Activated naive CD8-positive, alpha-beta T cell treated with anti-CD3 and anti-CD28 coated beads for 36 hours (primary cell): ENCODE measurements at places on chromosomes 16 and 17. TPM values are rescaled to one million over a fixed set of nuclear protein-coding genes. Genes with fewer than 3 reads are reported as not detected.

DNA sequence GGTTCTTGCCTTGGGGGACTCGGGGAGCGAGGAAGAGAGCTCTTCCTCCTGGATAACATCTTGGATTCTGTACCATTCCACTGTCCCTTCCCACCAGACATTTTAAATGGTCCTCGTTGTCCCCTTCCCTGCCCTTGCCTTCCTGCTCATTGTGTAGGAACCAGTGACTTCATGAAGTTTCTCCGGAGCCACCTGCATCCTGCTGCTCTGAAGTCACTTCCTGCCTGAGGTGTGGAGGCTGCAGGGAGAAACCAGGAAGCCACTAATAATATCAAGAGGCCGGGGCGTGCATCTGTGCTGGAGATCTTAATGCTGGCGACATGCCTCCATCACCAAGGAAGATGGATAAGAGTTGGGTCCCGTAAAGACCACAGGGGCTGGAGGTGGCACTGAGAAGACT lies 6.2 kb upstream of the SLC16A13 start:
- peak overlapping the region; percentile 71 for H3K4me3 ChIP-seq
- no peaks in the 10 kb centered on the region for H3K27me3 ChIP-seq
- peak; percentile 54 for DNase-seq
- H3K4me1 ChIP-seq, result peaks cover 43% of the 10 kb centered on the region
- peak overlapping the region; percentile 81 for H3K27ac ChIP-seq

DNA sequence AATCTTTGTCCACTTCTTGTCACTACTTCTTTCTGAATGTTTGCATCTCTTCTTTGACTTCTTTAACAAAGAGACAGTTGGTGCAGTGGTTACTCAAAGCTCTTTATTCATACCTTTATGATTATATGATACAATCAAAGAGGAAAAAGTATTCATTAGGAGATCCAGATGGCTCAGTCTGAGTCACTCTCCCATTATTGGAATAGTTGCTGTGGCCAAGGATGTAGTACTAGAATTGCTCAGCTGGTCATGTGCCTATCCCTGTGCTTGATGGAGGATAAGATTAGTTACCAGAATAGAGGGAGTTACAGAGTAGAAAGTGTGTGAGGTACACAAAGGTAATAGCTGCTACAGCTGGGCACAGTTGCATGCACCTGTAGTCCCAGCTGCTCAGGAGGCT lies 18.3 kb downstream of the BCAS3 start:
- no peak overlapping the region for H3K4me3 ChIP-seq

- H3K4me1 ChIP-seq, result peaks cover 37% of the 10 kb centered on the region
- H3K4me3 ChIP-seq, result peak overlapping the region; percentile 100
- H3K27ac ChIP-seq, result peak overlapping the region; percentile 98
These were observed 1.5 kb downstream of the HAPSTR1 start for GRCh38 chr16:9092978-9093344.

GRCh38 chr16:89331371-89332109 lies 114.0 kb downstream of the ZNF778 start:
- peak overlapping the region; percentile 76 for H3K27ac ChIP-seq
- peak overlapping the region; percentile 48 for H3K4me3 ChIP-seq
- H3K36me3 ChIP-seq, result peaks cover 4% of the 10 kb centered on the region
- H3K4me1 ChIP-seq, result peaks cover 82% of the 10 kb centered on the region
- DNase-seq, result no peak

GRCh38 chr17:70181376-70181775 lies 12.0 kb downstream of the KCNJ2 start:
- peaks cover 8% of the 10 kb centered on the region for H3K27me3 ChIP-seq
- H3K27ac ChIP-seq, result no peak overlapping the region
- H3K4me1 ChIP-seq, result no peaks in the 10 kb centered on the region

DNA sequence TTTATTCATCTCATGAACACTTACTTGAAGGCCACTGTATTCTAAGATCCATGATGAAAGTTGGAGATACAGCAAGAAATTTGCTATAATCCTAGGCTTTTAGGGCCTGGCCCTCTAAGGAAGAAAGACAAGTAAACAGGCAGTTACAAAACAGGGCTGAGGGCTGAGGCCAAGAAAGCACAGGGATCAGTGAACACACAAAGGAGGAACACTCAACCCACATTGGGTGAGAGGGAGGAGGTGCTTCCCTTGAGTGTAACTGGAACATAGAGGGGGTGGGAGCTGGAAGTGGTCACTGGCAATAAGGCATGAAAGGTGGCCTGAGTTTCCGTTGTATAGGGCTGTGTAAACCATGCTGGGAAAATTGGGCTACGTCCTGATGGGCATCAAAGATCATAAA lies 112.2 kb downstream of the ZNF18 start:
- peaks cover 4% of the 10 kb centered on the region for H3K27me3 ChIP-seq
- H3K4me3 ChIP-seq, result no peak overlapping the region
- H3K4me1 ChIP-seq, result no peaks in the 10 kb centered on the region
- H3K36me3 ChIP-seq, result no peaks in the 10 kb centered on the region
- no peak for DNase-seq
- no peak overlapping the region for H3K27ac ChIP-seq

The PIGL gene
- 29.9 TPM for total RNA-seq

GRCh38 chr17:49575679-49576087 lies at the start of gene NXPH3:
NXPH3 (plus strand) TSS chr17:49575871; CDS start chr17:49576220, 349 bp downstream.
- peaks cover 14% of the 10 kb centered on the region for H3K4me1 ChIP-seq
- no peak within 1 kb of the TSS for H3K27ac ChIP-seq
- DNase-seq, result peak; percentile 87
- peak within 1 kb of the TSS; percentile 74 for H3K4me3 ChIP-seq
- peaks cover 71% of the 10 kb centered on the region for H3K27me3 ChIP-seq
- H3K36me3 ChIP-seq, result no peaks in the 10 kb centered on the region

The OTOP3 gene
- not detected for total RNA-seq

The ACAP1 gene
- total RNA-seq, result 238 TPM
